ENCODE measurements at places on chromosomes 6 and 20.

DNA sequence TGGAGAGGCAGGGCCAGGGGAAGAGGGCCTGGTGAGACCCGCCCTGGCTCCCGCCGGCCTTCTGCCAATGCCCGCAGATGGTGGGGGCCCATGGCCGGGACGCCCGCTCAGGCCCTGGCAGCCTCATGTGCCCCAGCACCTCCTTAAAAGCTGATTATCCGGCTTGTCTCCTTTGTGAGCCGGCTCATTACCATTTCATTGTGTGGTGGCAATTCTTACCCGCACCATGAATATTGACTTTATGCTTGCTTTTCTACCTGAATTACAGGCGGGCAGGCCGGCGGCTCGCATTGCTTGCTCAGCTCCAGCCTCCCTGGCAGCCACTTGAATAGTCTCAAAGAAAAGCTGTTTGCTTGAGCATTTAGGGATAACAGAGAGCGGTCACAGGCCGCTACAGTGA is 120.0 kb upstream of the JAG1 start:
- DNase-seq: no peak

- DNase-seq: peak; percentile 90
These were observed 51.3 kb downstream of the PTPN1 start for GRCh38 chr20:50561379-50562078.

GRCh38 chr6:4008324-4009047 is 70.5 kb downstream of the FAM217A start:
- peak; percentile 78 for DNase-seq

GRCh38 chr6:110355727-110356126 is 2.4 kb downstream of the METTL24 start:
- DNase-seq: no peak

GRCh38 chr6:168026925-168027324 is 29.5 kb downstream of the KIF25 start:
- DNase-seq: no peak

DNA sequence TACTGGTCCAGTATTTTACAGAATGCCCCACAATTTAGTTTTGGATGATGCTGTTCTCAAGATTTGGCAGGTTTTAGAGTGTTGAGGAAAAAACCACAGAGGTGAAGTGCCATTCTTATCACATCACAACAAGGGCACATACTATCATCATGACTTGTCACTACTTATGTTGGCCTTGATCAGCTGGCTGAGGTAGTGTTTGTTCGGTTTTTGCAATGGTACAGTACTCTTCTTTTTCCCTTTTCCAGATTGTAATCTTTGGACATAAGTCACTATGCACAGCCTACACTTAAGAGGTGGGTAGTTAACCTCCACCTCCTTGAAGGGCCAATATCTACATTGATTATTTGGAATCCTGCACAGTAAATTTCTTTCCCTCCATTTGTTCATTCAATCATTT is 8.8 kb downstream of the TENT5A start:
- no peak for DNase-seq

DNA sequence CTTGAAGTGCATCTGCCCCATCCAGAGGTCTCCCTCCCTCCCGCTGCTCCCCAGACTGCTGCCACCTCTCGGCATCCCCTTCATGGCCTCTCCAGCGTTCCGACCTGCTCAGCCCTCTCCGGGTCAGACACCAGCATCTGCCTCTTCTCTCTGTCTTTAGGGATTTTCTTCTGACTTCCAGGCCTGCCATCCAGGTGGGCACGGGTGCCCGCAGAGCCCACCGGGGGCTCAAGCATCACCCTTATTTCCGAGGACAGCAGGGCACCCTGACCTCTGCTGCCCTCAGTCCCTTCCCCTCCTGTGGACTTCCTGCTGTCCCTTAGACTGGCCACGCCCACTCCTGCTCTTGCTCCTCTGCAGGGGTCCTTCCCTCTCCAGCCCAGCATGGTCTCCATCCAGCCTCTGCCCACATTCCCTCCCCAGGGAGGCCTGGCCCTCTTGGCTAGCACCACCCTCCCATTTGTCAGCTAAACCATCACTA is 3.3 kb downstream of the NPEPL1 start:
- DNase-seq: no peak

GRCh38 chr6:155054491-155055250 is 59.6 kb downstream of the TIAM2 start:
- DNase-seq: no peak

DNA sequence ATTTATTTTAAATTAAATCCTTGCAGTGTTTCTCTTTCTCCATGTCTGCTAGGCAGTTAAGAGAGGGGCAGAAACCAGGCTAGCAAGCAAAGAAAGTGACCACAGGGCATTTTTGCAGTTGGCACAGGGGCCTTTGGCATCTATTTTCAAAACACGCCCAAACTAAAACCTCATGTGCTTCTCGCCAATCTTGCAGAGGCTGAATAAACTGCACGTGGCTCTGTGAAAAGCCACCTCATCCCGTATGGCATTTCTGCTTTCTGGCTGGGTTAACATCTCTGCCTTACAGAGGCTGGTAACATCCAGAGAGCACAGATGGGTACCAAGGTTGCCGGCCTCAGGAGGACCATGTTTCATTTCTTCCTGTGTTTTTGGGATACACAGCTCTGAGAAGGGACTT is 54.6 kb downstream of the GJA10 start:
- DNase-seq: no peak

GRCh38 chr6:129015721-129016120 is 132.8 kb downstream of the LAMA2 start:
- DNase-seq: no peak

GRCh38 chr6:67412035-67412434 is 1223.0 kb upstream of the ADGRB3 start:
- no peak for DNase-seq

- DNase-seq: no peak
These were observed 20.4 kb upstream of the CTAGE9 start for GRCh38 chr6:131731224-131731623.

DNA sequence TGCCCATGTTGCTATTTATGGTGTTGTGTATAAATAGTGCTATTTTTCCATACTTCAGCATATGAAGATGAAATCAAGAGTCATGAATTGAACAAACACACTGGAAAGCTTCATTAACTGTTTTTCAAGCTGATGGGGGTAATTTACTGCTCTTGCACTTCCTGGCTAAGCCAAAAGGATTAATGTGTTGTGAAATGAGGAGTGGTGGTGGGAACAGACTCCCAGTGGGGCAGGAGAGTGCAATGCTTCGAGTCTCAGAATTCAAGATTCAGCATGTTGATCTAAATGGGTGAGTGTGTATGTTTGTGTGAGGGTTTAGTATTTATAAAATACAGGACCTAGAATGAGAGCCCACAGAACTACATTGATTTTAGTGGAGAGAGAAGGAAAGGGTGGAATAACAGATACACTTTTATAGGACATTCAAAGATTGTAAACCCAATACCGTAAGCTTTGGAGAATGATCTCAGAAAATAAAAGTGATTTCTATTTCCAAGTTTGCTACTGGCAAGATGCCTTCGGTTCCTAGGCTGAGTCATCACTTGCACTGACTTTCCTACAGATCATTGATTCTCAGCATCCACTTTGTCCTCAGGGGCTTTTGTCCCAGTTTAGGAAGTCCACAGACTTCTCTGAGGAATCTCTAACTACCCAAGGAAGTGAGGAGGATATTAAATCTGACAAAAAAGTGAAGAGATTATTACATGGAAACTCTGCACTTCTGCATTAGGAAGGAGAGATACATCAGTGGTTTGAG is 303.6 kb downstream of the TRDN start:
- no peak for DNase-seq

DNA sequence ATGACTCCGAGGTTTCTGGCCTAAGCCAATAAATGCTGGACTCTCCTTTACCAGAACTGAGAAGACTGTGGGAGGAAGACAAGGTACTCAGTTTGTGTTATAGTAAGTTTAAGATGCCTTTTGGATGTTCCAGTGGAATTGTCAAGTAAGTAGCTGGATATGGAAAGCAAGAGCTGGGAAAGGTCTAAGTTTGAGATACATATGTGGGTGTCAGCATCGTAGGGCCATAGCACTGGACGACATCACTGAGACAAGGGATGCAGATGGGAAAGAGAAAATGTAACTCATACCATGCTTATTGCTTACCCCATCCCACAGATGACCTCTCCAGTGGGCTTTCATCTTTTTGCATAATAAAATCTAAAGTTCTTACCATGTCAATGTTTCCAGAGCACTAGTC is 45.5 kb upstream of the ZNF217 start:
- DNase-seq: no peak

- DNase-seq: no peak
These were observed 1.9 kb downstream of the TAB2 start for GRCh38 chr6:149319422-149319821.

GRCh38 chr20:51569815-51570738 is 27.6 kb upstream of the NFATC2 start:
- peak; percentile 21 for DNase-seq
